ENCODE measurements at places on chromosomes 5 and 9. TPM values are rescaled to one million over a fixed set of nuclear protein-coding genes. Genes with fewer than 3 reads are reported as not detected.

GRCh38 chr5:119285070-119285916 lies 70.5 kb upstream of the TNFAIP8 start:
- no peak for DNase-seq

GRCh38 chr5:141077826-141078225 lies 16.6 kb upstream of the PCDHB2 start:
- no peak for DNase-seq

The BRD3OS gene
- 22.4 TPM for polyA plus RNA-seq

- no peak for DNase-seq
Observed at GRCh38 chr5:111310711-111311620, 86.8 kb downstream of the CAMK4 start.

DNA sequence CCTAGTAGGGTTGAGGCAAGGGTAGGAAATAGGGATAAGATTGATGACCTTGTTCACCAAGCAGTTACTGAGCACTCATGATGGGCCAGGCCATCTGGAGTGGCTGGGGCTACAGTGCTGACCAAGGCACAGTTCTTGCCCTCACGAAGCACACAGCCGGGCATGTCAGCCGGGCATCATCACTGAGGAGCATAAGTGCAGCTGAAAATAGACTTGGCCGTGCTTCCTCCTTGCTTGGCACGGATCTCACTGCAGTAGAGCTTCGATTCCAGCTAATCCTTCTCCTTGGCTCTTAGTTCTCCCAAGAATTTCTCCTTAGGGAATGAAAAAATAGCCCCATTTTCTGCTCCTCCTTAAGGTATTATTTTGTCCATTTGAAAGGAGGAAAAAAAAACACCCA lies 116.6 kb downstream of the NMUR2 start:
- no peak for DNase-seq

The MTMR12 gene
- 37.5 TPM for polyA plus RNA-seq

DNA sequence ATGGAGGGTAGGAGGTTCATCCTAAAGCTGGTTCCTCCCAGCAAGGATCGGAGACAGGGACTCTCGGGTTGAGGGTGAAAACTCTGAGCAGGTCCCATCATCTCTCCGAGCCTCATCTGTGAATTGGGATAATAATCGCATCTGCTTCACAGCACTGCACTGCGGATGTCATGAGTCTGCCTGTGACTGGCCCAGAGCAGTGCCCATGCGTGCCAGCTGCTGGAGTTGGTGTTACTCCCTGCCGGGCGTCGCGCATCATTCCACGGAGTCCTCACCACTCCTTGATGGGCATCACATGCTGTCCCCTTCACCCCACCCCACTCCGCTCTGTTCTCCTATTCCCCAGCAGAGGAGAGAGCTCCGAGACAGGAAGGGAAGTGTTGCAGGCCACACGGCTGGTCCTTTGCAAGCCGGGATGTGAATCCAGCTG lies 35.1 kb upstream of the ORM1 start:
- DNase-seq = no peak

Measured in right renal cortex interstitium (tissue), 3 donors.